Panc1 (cell line): ENCODE measurements at places on chromosomes 3 and 15. TPM values are rescaled to one million over a fixed set of nuclear protein-coding genes. Genes with fewer than 3 reads are reported as not detected.

Gene MUC4
- total RNA-seq = 0.03 TPM

Gene SAMMSON
- total RNA-seq = not detected

Gene EXD1
- total RNA-seq = 0.15 TPM

Gene BRPF1
- total RNA-seq = 17.4 TPM

Gene RARB
- total RNA-seq = not detected

Gene TMED3
- 137 TPM for total RNA-seq

GRCh38 chr3:126811530-126811929, 107.5 kb downstream of the CHCHD6 start:
- DNase-seq = no peak

DNA sequence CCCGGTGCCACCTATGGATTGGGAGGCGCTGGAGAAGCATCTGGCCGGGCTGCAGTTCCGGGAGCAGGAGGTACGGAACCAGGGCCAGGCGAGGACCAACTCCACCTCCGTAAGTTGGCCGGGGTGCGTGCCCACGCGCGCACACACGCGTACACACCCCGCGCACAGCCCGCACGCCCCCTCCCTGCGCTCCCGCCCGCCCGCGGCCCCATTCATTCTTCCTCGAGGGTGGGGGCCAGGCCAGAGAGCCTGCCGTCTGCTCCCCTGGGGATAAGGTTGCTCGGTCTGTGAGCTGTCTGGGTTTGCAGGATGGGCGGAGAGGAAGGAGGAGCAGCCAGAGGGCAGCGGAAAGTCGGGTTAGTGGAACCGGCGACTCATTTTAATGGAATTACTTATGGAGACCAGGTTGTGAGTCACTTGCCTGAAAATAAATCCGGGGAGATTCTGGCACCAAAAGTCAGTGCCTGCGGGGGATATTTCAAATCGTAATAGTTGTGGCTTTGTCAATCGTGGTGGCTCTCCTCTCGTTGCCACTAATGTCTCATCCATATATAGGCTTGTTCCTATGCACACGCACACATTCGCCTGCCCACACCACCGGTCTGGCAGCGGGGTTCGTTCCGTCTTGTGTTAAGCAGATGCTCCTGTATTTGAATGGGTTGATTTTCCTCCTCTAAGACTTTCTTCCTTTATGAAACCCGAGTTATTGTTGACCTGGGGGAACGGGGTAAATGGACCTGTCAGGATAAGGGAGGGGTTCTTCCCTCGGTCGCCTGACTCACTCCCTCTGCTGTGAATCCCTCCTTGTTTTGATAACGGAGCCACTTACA, 223.4 kb upstream of the IL12A start:
- DNase-seq = peak; percentile 85

DNA sequence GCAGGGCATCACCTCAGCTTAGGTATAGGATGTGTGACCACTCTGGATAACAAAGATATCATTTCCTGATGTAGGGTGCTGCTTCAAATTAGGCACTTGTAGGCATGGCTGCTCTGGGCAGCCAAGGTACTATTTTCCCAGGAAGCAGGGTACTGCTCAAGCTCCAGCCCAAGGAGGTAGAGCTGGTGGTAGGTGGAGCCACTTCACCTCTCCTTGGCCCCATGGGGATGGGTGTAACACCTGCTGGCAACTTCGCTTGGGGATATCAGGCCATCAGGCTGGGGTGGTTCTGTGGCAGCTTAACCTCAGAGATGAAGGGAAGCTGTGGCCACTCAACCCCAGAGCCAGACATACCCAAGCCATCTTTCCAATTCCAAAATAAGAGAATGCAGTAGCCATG, 147.1 kb upstream of the IGF1R start:
- no peak for DNase-seq

- no peak for DNase-seq
Measured at GRCh38 chr15:67382723-67383122, 128.1 kb downstream of the IQCH start.

GRCh38 chr3:106302451-106303221, 433.8 kb upstream of the CBLB start:
- DNase-seq = no peak

- no peak for DNase-seq
Measured at GRCh38 chr3:143596957-143597642, 251.2 kb downstream of the SLC9A9 start.

DNA sequence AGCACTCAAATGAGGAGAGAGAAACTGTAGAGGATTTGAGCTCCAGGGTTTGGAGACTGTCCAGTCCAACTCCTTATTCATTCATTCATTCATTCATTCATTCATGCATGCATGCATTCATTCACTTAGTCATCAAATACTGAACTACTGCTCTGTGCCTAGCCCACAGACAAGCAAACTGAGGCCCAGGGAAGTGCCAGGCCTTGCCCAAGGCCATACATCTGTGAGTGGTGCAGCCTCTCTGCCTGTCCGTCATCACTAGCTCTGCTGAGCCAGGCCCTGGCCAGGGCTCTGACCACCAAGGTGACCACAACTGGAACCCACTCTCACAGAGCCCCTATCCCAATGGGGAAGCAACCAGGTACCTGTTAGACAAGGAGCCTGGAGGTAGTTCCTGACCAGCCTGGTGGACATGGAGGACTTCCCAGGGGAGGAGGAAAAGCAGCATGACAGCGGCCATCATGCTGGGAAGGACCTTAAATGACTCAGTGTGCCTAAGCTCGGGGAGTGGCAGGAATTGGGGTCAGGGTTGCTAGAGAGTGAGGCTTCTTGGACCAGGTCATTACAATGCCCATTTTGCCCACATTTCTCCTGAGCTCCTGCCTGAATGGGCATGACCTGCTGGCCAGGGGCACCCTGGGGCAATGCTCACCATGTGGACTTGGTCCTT, 27.5 kb upstream of the RPL29 start:
- DNase-seq = no peak

- no peak for DNase-seq
Measured at GRCh38 chr15:62588938-62589670, 424.0 kb upstream of the C2CD4B start.

DNA sequence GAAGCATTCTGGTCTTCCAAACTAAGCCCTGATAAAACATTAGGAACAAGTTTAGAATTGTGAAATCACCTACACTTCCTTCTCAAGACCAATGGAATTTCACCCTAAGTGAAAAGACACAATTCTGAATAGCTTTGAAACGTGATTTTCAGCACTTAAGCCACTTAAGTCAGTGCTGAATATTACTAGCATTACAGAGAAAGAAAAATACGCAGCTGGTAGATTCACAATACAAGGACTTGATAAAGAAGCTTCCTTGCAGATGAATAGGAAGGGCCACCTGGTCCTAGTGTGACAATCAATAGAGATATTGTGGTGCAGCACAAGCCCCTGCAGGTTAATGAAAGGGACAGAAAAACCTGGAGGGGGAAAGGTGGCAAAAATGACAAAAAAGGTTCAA, 353.1 kb upstream of the ALCAM start:
- DNase-seq = no peak

DNA sequence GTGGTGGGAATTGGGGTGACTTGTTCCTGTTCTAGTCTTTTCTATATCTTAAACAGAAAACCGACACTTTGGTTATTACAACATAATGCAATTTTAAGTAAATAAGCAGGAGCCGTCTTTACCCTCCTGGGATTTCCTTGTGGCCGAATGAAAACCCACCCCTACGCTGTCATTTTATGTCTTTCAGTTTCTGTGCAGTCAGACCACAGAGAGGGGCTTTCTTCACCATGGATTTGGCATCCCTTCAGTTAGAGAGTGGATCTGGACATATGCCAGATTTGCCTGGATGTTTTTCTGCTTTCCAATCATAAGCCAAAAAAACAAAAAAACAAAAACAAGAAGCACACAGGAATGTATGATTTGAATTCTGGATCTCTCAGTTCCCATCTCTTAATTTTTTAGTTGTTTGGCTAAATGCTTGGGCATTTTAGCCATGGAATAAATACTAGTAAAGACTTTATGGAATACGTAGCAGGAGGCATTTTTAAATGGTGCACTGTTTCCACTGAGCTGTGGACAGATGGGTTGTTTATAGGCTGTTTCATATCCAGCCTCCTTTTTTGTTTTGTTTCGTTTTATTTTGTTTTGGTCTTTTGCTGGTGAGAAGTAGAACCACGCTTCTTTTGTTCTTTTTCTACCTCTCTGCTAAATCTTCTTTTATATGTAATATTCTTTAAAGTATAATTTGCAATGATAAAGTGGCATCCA, 272.9 kb downstream of the FEZF2 start:
- DNase-seq = no peak

- DNase-seq = no peak
Measured at GRCh38 chr15:101441696-101442095, 47.8 kb downstream of the PCSK6 start.

- no peak for DNase-seq
Measured at GRCh38 chr3:159565313-159565712, 423.3 kb upstream of the IL12A start.

GRCh38 chr3:184222521-184222920, 6.9 kb upstream of the VWA5B2 start:
- no peak for DNase-seq

- DNase-seq = no peak
Measured at GRCh38 chr3:88626456-88627120, 476.8 kb downstream of the C3orf38 start.
